ENCODE measurements at places on chromosomes 2 and 18. TPM values are rescaled to one million over a fixed set of nuclear protein-coding genes. Genes with fewer than 3 reads are reported as not detected.
A peak's percentile ranks its signal among the peaks of the same experiment; 100 is the strongest.

Gene KCNE4
- 1.0 TPM for total RNA-seq

Gene MBP
- total RNA-seq: 67.7 TPM

Gene WDR7
- total RNA-seq: 36.8 TPM

Gene DCTN1
- total RNA-seq: 104 TPM

Gene WDR43
- total RNA-seq: 98.2 TPM

Gene SNTG2
- 2.7 TPM for total RNA-seq

Gene UGT1A7
- 22.6 TPM for total RNA-seq

Gene ERBB4
- total RNA-seq: 0.09 TPM

GRCh38 chr2:128442053-128442751 is 123.5 kb upstream of the HS6ST1 start:
- H3K27me3 ChIP-seq: no peaks in the 10 kb centered on the region
- no peak for DNase-seq
- H3K4me3 ChIP-seq: no peak overlapping the region
- peak overlapping the region; percentile 31 for H3K27ac ChIP-seq

DNA sequence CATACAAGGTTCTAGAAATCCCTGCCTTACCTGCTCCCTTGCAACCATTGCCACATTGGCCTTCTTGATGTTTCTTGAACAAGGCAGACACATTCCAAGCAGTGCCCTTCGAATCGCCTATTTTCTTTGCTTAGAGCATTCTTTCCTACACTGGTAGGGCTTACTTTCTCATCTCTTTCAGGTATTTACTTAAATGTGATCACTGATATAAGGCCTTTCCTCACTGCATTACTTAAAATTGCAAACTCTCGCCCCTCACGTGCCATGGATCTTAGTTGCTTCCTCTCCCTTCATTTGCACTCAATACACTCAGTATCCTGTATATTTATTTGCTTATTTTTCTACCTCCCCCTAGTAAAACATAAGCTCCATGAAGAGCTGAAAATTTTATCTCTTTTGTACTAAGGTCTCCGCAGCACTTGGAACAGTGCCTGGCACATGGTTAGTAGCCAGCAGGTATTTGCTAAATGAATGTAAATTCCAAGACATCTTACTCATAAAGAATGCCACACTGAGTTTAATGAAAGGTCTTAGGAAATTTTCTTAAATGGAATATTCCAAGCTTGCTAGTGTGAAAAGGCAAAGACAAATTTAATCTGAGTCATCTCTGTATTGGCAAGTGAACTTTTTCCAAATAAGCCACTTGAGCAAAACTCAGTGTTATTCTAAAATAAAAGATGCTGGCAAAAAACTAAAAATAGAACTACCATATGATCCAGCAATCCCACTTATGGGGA is 42.4 kb upstream of the FIGN start:
- H3K4me1 ChIP-seq: no peaks in the 10 kb centered on the region
- no peak overlapping the region for H3K27ac ChIP-seq
- no peaks in the 10 kb centered on the region for H3K36me3 ChIP-seq
- H3K4me3 ChIP-seq: no peak overlapping the region
- H3K27me3 ChIP-seq: no peaks in the 10 kb centered on the region

GRCh38 chr18:75230163-75231052 is 19.8 kb downstream of the TSHZ1 start:
- DNase-seq: no peak
- no peaks in the 10 kb centered on the region for H3K27me3 ChIP-seq
- H3K4me3 ChIP-seq: no peak overlapping the region
- no peak overlapping the region for H3K27ac ChIP-seq
- H3K36me3 ChIP-seq: peaks cover 5% of the 10 kb centered on the region
- no peaks in the 10 kb centered on the region for H3K4me1 ChIP-seq

Gene GRHL1
- total RNA-seq: not detected

DNA sequence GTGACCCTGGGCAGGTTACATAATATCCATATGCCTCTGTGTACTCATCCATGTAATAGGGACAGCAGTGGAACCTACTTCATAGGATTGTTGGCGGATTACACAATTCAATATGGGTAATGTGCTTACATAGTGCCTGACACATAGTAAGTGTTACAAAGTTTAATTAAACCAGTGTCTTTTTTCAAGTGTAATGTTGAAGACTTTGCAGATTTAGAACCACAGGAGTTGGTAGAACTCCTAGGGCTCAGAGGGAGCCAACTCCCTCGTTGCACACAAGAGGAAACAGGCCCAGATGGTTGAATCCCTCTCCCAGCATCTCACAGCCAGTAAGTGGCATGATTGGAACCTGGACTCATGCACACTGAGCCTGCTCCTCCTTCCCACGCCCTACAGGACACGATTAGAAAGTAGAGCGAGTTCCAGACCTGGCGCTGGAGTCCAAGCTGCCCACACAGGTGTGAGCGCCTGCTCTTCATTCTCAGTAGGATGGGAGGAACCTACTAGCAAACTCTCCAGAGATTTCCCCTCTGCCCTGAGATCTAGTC is 97.8 kb downstream of the VSNL1 start:
- no peak overlapping the region for H3K4me3 ChIP-seq
- H3K27me3 ChIP-seq: no peaks in the 10 kb centered on the region
- H3K27ac ChIP-seq: no peak overlapping the region
- DNase-seq: no peak

Gene SNORC
- total RNA-seq: 3.5 TPM

DNA sequence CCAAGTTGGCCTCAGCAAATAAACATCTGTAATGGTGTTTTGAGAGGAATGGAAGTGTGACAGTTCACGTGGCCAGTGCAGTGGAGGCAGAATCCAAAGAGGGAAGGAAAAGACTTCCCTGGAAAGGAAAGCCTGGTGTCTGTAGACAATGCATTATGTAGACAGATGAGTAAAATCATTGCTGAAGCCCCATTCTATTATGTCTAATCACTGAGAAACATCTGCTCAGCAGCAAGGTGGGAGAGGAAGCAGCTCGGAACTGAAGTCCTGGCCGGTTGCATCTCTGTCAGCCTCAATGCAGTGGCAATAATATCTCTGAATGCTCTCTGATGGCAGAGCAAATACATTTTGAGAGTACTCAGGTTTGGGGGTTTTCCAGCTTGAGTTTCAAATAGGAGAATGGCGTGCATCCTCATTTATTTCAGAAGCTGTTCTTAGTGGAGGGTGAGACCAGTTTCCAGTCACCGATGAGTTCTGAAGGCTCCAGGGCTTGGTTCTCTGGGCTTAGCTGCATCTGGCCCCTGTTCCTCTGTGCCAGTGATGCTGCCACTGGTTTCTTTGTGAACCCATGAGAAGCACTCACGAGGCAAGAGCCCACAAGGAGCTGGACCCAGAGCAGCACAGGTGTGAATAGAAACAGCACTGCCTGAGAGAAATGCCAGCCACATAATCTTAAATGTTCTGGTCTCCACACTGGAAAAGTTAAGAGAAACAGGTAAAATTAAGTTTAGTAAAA is 63.3 kb downstream of the RPIA start:
- peaks cover 35% of the 10 kb centered on the region for H3K36me3 ChIP-seq
- H3K27ac ChIP-seq: no peak overlapping the region
- H3K4me3 ChIP-seq: no peak overlapping the region
- DNase-seq: no peak
- H3K4me1 ChIP-seq: no peaks in the 10 kb centered on the region

Gene CTAGE1
- total RNA-seq: not detected

GRCh38 chr18:34838669-34839068 is 128.6 kb downstream of the DTNA start:
- H3K4me1 ChIP-seq: no peaks in the 10 kb centered on the region
- no peaks in the 10 kb centered on the region for H3K27me3 ChIP-seq
- DNase-seq: no peak
- no peaks in the 10 kb centered on the region for H3K36me3 ChIP-seq

Gene RNU2-63P
- total RNA-seq: not detected

Gene PAIP2B
- total RNA-seq: 1.9 TPM

Gene EHBP1
- total RNA-seq: 51.2 TPM

- no peaks in the 10 kb centered on the region for H3K27me3 ChIP-seq
- H3K36me3 ChIP-seq: no peaks in the 10 kb centered on the region
- H3K4me3 ChIP-seq: no peak overlapping the region
- no peak for DNase-seq
These were observed 281.9 kb downstream of the FIGN start for GRCh38 chr2:163453920-163454319.

GRCh38 chr2:225122007-225122406 is 79.7 kb upstream of the DOCK10 start:
- H3K4me3 ChIP-seq: no peak overlapping the region
- DNase-seq: no peak
- no peak overlapping the region for H3K27ac ChIP-seq
- H3K4me1 ChIP-seq: no peaks in the 10 kb centered on the region
- H3K36me3 ChIP-seq: no peaks in the 10 kb centered on the region
- no peaks in the 10 kb centered on the region for H3K27me3 ChIP-seq

Gene ZNF892
- 16.5 TPM for total RNA-seq

Gene CSRNP3
- total RNA-seq: 2.9 TPM

DNA sequence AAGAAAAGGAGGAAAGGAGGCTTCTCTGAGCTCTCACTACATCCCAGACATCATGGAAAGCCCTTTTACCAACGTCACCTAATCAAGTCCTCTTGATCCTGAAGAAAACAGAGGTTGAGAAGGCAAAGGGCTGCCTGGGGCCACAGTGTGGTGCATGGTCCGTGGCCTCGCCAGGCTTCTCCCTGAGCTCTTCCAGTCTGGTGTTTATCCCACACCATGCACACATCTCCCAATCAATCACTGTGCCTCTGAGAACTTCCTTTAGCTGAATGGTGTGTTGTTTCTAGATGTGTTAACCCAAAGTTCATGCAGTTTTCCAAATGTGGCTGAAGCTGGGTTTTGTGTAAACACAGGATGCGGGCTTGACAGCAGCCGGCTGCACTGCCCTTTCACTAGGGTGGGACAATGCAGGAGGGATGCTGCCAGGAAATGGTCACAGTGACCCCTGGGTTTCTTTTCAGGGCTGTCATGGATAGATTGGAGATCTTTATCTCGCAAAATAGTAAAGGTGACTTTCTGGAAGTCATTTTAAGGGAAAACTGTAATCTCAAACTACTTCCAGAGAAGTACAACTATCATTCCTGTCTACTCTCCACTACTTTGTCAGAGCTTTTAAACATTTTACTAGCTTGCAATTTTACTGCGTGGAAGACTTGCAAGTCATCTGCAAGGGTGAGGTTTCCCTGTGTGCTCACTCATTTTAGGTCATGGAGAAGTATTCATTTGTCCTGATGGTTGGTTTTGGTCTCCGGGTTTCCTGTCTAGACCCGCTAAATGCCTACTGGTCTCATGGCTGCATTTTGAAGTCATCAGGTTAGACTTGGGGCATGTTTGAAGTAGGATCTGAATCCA is 54.6 kb downstream of the IL1R2 start:
- no peak for DNase-seq
- H3K27ac ChIP-seq: peak overlapping the region; percentile 51
- no peaks in the 10 kb centered on the region for H3K36me3 ChIP-seq
- no peaks in the 10 kb centered on the region for H3K4me1 ChIP-seq

Gene AQP12B
- total RNA-seq: not detected

DNA sequence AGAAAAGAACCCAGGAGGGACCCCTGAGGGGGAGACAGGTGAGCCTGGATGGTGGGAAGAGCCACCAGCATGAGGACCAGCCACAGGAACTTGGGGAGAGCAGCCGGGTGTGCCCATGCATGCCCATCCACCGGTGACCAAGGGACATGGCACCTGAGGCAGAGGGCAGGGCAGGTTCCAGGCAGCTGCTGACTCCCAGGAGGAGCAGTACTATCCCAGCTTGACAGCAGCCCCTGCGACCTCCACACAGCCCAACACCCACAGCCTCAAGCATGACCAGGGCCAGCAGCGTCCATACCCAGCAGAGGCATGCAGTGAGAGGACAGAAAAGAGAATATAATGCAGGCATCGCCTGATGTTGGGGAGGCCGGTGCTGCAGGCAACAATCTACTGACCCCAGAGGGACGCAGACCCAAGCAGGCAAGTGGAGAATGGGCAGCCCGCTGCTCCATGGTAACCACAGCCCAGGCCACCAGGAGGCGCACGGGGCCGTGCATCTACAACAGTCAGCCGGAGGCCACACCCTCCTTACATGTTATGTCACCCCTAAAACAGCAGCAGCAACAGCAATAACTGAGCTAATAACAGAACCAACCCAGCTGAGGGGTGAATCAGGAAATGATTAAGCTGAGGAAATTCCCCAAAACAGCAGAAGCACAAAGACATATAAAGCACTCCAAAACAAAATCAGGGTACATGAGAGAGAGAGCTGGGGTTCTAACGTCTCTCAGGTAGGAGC is 44.1 kb downstream of the ANKMY1 start:
- DNase-seq: peak; percentile 92
- no peaks in the 10 kb centered on the region for H3K27me3 ChIP-seq
- H3K4me3 ChIP-seq: no peak overlapping the region
- H3K27ac ChIP-seq: no peak overlapping the region

GRCh38 chr2:113940891-113941290 is 51.0 kb downstream of the ACTR3 start:
- no peaks in the 10 kb centered on the region for H3K36me3 ChIP-seq
- no peak overlapping the region for H3K27ac ChIP-seq
- no peak overlapping the region for H3K4me3 ChIP-seq
- no peaks in the 10 kb centered on the region for H3K4me1 ChIP-seq

DNA sequence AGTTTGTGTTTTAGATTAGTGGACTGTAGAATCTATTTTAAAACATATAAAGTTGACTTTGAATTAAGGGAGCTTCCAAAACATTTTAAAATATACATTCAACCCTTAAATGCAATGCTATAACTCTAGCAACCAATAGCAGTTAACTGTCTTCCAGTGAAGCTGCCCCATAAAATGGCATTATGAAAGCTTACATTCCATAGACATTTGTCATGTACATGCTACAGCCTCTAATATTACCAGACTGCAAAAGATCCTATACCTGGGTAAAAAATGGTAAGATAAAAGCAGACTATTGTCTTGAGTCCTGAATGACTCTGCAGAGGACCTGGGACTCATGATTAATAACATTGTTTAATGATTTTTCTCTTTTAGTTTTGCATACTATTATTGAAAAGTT is 489.4 kb downstream of the LRP1B start:
- no peaks in the 10 kb centered on the region for H3K27me3 ChIP-seq
- H3K4me3 ChIP-seq: no peak overlapping the region
- no peaks in the 10 kb centered on the region for H3K4me1 ChIP-seq

Gene PTPRN
- 4.9 TPM for total RNA-seq

- no peak for DNase-seq
- H3K4me3 ChIP-seq: no peak overlapping the region
- no peaks in the 10 kb centered on the region for H3K4me1 ChIP-seq
These were observed 810.5 kb downstream of the SLC4A3 start for GRCh38 chr2:220437938-220438337.

GRCh38 chr2:179692043-179692442 is 169.4 kb downstream of the ZNF385B start:
- DNase-seq: no peak
- no peaks in the 10 kb centered on the region for H3K36me3 ChIP-seq
- H3K27me3 ChIP-seq: no peaks in the 10 kb centered on the region
- no peak overlapping the region for H3K27ac ChIP-seq
- H3K4me3 ChIP-seq: no peak overlapping the region

DNA sequence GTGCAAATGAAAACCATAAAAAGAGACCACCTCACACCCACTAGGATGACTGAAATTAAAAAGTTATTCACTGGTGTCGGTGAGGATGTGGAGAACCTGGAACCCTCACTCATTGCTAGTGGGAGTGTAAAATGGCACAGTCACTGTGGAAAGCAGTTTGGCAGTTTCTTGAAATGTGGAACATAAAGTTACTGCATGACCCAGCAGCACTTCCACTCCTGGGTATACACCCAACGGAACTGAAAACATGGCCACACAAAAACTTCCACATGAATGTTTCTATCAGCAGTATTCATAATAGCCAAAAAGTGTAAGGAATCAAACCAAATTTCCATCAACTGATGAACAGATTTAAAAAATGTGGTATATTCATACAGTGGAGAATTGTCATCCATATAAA is 65.1 kb upstream of the SLC66A3 start:
- H3K4me1 ChIP-seq: no peaks in the 10 kb centered on the region
- no peak overlapping the region for H3K4me3 ChIP-seq
- no peak overlapping the region for H3K27ac ChIP-seq
- no peak for DNase-seq
